AG04450 (cell line): ENCODE measurements at places on chromosomes 3 and 15.

- no peak for DNase-seq
These were observed 367.0 kb downstream of the TIGIT start for GRCh38 chr3:114660808-114661207.

DNA sequence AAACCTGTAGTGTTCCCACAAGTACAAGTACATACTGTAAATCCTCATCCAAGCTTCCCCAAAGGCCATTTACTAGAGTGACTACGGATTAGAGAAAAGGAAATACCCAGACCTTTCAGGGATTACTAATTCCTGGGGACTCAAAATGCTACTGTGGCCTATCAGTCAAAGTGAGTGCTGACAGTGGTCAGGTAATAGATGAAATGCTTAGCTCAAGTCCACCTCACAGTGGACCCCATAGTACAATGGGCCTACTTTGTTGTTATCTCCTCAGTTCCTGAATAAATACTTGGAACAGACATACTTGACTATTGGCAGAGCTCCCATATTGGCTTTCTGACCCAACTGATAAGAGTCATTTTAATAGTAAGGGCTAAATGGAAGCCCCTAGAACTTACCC lies 61.6 kb downstream of the MAP4 start:
- no peak for DNase-seq

DNA sequence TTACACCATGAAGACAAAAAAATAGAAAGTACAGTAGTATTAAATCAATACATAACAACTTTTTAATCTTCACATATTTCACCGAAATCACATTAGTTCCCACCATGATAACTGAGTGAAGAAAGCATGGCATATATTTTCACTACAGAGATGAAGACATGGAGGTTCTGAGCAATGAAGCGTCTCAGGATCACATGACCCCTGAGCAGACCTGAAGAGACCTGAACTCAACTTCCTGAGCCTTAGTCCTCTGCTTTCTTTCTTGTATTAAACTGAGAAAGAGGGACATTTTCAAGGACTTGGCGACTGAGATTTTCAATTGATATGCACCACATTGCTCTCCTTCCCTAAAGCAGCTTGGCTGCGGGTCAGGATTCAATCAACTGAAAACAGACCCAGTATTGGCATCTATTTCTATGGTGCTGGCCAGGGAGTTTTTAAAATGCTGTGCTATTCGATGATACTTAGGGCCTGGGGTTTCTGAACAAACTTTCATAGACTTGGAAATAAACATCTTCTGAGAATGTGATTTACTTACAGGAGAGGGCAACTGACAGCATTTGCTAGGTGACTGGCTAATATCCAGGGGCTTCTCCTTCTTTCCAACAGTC lies 165.1 kb downstream of the LSAMP start:
- no peak for DNase-seq

DNA sequence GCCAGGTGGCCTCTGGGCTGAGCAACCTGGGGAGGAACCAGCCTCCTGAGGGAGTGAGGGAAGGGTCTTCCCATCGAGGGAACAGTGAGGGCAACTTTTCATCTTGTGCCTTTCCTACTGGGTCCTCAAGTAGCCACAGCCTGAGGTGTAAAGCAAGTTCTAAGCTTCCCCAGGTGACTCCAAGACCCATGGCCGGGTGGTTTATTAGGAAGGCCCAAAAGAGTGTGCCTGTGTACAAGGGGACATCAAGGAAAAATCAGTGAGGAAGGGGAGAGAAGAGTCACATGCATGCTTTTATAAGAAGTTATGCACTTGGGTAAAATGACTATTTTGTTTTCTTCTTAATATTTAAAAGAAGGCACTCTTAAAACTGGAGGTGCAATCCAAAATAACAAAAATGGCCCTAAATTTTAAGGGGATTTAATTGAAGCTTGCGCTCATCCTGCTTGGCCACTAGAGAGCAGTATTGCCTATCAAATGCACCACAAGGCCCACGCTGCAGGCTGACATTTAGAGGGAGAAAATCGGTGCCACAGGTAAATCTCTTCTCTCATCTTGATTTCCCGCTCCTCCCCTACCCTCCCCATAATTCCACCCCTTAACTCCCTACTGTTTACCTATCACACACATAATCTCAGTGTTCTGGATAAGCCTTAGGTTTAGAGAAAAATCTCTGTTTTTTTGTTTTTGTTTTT lies 6.7 kb downstream of the NANOGP8 start:
- DNase-seq = peak; percentile 44

- no peak for DNase-seq
These were observed 56.3 kb downstream of the APBA2 start for GRCh38 chr15:28942046-28942445.
